ENCODE measurements at places on chromosomes 2 and 18. TPM values are rescaled to one million over a fixed set of nuclear protein-coding genes. Genes with fewer than 3 reads are reported as not detected.

Gene ONECUT2
- 0.05 TPM for total RNA-seq

Gene AKAIN1
- total RNA-seq, result not detected

Gene HOXD13
- total RNA-seq, result not detected

Gene ASIC4
- total RNA-seq, result 0.13 TPM

Gene PLEKHA3
- 29.1 TPM for total RNA-seq

Gene FOXD4L1
- 0.18 TPM for total RNA-seq

Gene ANKRD30B
- not detected for total RNA-seq

Gene TP53I3
- 44.4 TPM for total RNA-seq

Gene WDR33
- total RNA-seq, result 37.9 TPM

Gene WNT10A
- total RNA-seq, result not detected

Gene FSIP2
- total RNA-seq, result 3.4 TPM

Gene STAMBP
- 34.6 TPM for total RNA-seq

Gene EFHD1
- 114 TPM for total RNA-seq

Gene TMEFF2
- total RNA-seq, result 46.8 TPM

Gene SEPTIN10
- total RNA-seq, result 109 TPM

DNA sequence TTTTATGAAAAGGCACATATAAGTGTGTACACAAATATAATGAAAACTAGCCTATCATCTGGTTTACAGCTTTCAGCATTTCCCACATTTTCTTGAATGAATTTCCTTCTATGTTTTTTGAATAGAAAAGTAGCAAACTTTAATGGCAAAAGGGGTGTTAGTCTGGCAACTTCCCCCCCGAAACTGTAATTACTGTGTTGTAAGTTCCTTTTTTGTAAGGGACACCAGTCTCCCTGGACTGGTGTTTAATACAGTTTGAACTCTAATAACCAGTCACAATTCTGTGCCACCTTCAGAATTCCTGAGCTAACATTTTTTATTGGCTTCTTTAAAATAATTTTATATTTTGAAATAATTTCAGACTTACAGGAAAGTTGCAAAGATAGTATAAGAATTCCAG lies 94.2 kb downstream of the ACSL3 start:
- no peak for DNase-seq

DNA sequence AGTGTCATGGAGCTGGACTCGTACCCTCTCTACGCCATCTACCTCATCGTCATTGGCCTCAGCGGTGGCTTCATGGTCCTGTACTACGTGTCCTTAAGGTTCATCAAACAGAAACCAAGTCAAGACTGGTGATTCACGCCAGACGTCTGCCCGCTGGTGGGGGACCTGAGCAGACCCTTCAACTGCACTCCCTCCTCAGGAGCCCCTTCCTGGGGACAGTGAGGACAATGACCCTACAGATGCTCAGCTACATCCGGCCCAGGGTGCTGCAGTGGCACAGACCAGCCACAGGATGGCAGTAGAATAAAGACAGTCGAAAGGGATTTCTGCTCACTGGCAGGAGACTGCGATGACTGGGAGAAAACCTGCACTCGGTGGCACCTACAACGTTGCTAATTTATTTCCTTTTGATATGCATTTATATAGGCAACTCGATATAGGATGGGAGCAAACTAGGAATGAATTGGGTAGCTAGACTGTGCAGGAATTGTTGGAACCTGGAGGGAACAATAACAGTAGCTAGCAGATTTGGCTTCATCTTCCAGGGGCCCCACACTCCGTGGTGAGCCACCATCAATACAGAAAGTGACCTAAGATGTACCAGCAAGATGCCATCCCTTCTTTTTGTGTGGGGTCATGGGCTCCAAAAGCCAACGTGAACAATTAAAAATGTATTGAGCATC lies 39.2 kb downstream of the ABCG8 start:
- peak; percentile 89 for DNase-seq

DNA sequence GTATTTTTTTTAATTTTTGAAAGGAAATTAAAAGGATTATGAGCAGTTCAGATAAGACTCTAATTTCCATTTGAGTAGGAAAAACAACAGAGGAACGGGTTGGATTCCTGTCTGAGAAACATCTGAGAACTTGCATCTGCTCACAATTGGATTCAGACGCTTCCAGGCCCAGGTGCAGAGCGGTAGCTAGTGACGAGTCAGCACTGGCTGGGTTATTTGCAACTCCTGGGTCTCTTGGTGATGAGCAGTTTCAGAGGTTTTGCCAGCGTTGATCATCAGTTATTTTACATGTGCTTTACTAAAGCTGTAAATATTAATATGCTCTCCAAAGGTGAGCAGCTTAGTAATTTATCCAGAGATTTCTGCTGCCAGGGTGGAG lies 39.1 kb upstream of the B3GNT7 start:
- DNase-seq, result no peak

GRCh38 chr2:98793275-98793674 lies 62.3 kb upstream of the MGAT4A start:
- DNase-seq, result peak; percentile 6

- no peak for DNase-seq
Measured at GRCh38 chr2:215937190-215937589, 76.2 kb downstream of the MREG start.

DNA sequence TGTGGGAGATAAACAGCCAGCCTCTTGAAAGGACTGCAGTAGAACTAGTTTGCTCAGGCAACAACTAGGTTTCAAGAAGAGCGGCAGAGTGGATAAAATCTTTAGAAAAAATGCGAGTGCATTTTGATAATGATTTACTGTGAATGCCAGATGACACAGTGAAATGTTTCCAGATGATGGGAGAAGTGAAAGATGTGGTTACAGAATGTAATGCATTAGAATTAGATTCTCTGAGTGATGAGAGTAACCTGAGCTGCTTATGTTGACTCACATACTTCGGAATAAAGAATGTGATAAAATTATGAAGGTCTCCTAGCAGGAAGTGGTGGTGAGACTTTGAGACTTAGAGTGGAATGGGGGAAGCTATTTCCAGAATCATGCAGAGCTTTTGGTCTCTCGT lies 184.3 kb downstream of the GULP1 start:
- DNase-seq, result no peak

GRCh38 chr2:239602290-239603282 lies 201.8 kb upstream of the HDAC4 start:
- DNase-seq, result peak; percentile 73

GRCh38 chr2:118942031-118942430 lies at the start of gene MARCO:
TSS of gene MARCO (plus strand) at chr2:118942194. CDS start at chr2:118942301, 107 bp downstream.
- no peak for DNase-seq

GRCh38 chr18:79857082-79857671 lies 59.4 kb downstream of the KCNG2 start:
- peak; percentile 62 for DNase-seq

GRCh38 chr2:7588295-7588694 lies 671.1 kb downstream of the RNF144A start:
- no peak for DNase-seq

GRCh38 chr2:173667415-173667814 lies 297.8 kb downstream of the SP3 start:
- DNase-seq, result no peak

GRCh38 chr2:53220969-53221368 lies 546.6 kb upstream of the CHAC2 start:
- no peak for DNase-seq

DNA sequence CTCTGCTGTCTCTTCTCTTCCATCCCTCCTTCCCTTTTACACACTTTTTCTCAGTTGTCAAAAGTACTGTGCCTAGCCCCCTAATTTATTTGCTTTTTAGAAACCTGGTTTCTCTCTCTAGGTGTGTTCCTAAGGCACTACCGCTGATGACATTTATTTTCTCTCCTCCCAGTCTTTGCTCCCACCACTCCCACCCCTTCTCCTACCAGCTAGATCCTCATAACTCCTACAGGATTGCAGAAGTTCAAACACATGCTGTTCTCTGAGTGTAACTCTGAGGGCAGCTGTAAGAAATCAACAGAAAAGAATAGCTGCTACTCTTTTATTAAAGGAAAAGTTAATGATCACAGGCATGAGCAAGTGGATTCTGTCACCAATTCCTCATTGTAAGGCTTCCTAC lies 22.3 kb upstream of the LRRTM1 start:
- DNase-seq, result no peak

DNA sequence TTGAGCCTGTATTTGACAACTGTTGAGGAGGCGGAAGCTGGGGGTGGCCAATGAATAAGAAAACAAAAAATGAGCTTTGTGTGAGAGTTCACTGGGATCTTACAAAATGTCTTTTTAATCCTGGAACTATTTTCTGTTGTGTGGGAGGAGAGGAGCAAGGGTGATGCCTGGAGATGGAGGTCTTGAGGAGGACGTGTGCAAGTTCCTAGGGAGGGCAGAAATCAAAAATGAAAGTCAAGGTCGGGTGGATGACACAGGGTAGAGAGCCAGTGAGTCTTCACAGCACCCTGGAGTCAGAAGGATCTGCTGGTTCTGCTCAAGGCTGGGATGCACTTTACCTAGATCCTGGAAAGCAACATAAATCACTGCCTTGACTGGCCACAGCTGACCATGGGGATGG lies 180.3 kb upstream of the PKDCC start:
- DNase-seq, result no peak

DNA sequence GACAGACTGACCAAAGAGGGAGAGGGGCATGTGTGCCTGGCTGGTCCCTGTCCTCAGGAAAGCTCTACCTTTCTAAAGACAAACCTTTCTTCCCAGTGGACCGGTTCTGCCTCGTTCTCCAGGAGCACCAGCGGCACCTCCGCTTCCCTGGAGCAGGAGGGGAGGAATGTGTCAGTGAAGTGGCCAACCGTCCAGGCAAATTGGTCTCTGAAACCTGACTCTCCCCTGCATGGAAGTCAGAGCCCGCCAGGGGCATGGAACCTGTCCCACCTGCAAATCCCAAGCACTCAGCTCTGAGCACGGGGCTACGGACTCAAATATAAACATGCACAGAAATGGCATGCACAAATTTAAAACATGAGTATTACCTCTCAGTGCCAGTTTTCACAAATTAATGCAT lies 62.9 kb downstream of the COL6A3 start:
- no peak for DNase-seq

- peak; percentile 79 for DNase-seq
Measured at GRCh38 chr2:74130211-74130995, 17.3 kb downstream of the BOLA3 start.

- no peak for DNase-seq
Measured at GRCh38 chr18:55491616-55492015, 96.4 kb downstream of the TCF4 start.

DNA sequence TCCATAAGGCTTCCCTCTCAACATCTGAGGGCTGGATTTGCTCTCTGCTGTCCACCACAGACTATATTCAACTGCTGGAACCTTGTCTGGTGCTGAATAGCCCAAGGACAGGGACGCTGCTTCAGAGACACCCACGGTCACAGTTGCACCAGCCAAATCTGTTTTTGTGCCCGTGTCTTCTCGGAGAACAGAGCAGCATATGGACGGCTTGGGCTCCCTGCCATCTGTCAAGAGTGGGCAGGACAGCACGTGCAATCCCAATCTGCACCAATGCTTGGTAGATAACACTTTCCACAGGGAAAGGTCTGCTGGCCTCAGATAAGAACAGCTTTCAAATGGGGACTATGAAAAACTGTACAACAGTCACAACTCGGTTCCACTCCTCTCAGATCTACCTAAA lies 466.1 kb downstream of the TGIF1 start:
- DNase-seq, result no peak

- DNase-seq, result no peak
Measured at GRCh38 chr18:56246916-56247315, 391.5 kb downstream of the TXNL1 start.

DNA sequence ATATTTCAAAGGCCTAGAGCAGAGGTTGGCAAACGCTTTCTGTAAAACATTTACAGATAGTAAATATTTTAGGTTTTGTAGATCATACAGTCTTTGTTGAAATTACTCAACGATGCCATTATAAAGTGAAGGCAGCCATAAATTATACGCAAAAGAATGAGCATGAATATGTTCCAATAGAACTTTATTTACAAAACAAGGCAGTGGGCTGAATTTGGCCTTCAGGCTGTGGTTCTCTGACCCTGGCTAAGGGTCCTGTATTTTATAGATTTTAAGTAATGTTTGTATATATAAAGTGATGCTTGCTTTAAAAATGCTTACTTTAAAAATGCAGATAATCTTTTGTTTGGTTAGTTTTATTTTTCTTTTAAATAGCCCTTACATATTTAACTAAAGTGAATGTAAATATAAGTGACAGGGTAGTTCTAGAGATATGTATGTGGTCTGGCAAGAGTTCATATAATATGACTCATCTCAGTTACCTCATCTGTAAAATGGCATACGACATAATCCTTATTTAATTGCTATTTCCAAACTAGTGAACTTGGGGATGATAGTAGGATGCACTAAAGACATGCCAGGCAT lies 51.7 kb upstream of the ATP5MC3 start:
- no peak for DNase-seq

GRCh38 chr2:155256803-155257202 lies 558.3 kb downstream of the KCNJ3 start:
- no peak for DNase-seq

DNA sequence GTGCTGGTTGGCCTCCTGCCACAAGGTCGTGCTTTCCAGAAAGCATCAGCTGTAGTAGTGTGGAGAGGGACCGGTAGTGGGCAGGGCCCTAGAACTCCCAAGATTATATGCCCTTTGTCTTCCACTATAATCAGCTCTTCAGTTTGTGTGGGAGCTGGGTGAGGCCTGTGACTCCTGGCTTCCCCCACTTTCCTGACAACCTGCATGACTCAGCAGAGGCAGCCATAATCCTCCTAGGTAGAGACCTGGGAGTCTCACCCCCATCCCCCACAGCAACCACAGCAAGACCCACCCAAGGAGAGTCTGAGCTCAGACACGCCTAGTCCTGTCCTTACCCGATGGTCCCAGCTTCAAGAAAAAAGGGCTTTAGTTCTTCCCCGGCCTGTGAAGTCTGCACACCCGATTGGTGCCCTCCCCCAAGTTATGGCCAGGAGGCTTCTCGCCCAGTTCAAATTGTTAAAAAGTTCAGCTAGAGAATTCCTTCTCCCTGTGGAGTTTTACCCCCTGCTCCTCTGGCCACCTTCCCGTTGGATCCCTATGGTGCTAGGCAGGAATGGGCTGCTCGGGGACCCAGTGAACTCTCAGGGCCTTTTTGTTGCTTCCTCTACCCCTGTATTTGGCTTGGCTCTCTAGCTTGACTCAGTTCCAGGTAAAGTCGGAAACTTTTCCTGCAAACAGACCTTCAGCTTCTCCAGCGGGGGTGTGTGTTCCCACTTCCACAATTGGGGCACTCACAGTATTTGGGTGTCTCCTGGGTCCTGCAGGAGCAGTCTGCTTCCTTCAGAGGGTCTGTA lies 57.8 kb upstream of the FAM237A start:
- no peak for DNase-seq

DNA sequence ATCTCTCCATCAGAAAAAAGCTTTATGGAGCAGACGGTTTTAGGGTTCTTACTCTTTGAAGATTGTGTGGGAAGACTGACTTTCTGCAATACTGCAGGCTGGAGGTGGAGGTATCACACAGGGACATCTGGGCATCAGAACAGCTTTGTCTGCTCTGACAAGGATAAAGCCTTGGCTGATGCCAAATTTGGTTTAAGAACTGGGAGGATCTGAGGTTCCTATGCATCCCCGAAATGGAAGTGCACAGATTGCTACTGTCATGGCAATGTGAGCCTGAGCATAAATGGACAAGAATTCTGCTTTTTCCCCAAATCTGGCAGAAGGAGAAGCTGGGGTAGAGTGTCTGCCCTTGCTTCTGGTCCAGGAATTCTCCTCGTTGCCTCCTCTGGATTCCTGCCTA lies 424.3 kb downstream of the SLC4A3 start:
- no peak for DNase-seq

- no peak for DNase-seq
Measured at GRCh38 chr2:102522890-102523289, 49.9 kb downstream of the SLC9A4 start.

Data from osteocyte (in vitro differentiated cells).